ENCODE measurements at places on chromosomes 1 and 21.

GRCh38 chr1:86498281-86498680, 29.6 kb downstream of the CLCA1 start:
- DNase-seq, result no peak

DNA sequence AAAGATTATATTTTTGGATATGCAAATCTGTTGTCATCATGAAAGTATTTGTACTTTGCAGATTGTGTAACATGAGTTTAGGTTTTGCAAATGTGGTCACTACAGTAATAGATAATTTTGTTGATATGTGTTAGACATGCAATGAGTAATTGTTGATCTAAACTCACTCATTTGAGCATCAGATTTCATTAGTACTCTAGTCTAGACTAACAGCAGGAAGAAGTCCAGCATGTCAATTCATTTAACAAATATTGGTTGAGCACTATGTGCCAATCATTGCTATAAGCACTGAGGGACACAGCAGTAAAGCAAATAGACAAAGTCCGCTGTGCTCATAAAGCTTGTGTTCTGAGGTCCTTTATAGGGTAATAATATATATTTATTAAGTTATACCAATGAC, 350.0 kb downstream of the USP25 start:
- DNase-seq, result no peak

DNA sequence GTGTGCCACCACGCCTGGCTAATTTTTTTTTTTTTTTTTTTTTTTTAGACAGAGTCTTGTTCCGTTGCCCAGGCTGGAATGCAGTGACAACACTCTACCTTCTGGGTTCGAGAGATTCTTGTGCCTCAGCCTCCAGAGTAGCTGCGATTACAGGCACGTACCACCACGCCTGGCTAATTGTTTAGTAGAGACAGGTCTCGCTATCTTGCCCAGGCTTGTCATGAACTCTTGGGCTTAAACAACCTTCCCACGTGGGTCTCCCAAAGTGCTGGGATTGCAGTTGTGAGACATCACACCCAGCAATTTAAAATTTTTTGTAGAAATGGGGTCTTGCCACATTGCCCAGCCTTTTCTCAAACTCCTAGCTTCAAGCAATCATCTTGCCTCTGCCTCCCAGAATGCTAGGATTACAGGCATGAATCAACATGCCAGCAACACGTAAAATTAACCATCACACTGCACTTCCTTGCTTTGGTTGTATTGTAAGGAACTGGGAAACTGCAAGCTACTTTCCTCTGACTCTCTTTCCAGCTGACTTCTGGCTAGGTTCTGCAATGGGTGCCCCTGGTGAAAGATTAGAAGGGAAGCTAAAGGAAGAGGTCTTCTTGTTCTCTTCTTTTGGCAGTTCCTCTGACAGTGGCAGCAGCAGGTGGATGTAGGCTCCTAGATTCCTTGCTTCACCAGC, 13.9 kb upstream of the IL6R start:
- no peak for DNase-seq

DNA sequence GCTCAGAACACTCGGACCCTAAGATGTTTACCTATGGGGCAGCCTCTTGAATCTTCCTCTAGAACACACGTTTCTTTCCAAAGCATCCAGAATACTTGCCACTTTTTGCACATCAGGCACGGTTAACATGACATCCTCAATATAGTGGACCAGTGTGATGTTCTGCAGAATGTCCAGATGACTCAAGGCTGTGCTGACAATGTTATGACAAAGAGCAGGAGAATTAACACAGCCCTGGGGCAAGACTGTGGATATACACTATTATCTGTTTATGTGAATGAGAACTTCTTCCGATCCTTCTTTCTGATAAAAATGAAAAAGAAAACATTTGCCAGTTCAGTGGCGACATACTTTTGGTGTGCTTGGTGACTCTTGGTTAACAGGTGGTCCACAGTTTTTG, 154.3 kb downstream of the PDE4B start:
- no peak for DNase-seq

DNA sequence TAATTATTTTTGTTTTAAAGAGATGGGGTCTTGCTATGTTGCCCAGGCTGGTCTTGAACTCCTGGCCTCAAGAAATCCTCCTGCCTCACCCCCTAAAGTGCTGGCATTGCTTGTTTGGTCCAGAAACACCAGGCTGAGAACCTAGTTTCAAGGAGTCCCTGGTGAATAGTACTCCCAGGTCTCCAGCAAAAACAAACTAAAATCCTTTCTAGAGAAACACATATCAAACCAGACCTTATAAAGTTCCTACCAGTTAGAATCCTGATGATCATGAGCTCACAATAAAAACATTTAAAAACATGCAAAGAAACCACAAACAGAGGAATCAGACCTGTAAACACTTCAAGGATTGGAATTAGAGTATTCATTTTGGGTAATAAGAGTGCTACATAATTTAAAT, 34.4 kb upstream of the PADI1 start:
- no peak for DNase-seq

- DNase-seq, result no peak
These were observed 41.7 kb downstream of the CASZ1 start for GRCh38 chr1:10754568-10755329.

- DNase-seq, result no peak
These were observed 1.9 kb downstream of the TRMT13 start for GRCh38 chr1:100134872-100135271.

DNA sequence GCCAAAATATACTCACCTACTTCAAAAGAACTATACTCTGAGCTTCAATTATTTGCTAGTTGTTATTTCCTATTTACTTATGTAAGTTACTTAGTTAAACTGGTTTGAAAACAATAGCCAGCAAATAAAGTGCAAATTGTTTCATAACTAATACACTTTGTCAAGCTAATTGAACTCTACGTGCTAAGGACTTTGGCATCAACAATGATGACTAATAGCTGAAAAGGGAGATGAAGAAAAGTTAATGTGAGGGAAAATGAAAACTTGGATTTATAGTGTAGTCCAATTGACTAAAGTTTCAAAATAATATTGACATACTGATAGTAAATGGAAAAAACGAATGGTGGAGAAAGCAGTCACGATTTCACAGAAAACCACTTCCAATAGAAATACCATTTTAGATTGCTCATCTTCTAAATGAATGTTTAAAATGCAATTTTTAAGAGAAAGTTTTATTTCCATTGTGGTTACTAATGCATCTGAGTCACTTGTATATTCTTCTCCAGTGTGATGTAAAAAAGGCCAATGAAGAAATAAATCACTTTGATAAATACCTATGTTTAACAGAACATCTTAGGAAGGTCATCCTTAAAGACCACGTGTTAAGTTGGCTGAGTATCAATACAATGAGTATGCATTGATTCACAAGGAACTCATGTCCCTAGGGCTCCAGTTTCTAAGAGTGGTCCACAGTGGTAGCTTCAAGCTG, 455.2 kb downstream of the LTN1 start:
- DNase-seq, result no peak
